ENCODE measurements at places on chromosomes 3 and 15.

- DNase-seq: no peak
These were observed 52.7 kb upstream of the SPTSSB start for GRCh38 chr3:161423911-161424522.

DNA sequence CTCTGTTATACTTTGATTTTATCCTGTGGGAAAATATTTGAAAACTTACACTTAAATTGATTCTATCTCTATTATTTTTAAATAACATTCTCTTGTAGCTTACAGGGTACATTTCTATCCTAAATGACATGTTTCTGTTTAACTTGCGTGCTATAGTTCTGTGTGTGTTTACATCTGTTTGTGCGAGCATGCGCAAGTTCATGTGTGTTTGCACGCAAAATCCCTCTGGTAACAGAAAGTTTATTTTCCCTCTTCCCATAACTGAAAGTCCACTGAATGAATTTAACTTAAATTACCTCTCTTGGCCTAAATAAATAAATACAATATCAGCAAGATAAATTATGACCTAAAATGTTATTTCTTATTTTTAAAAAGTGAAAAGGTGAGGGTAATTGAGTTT, 117.3 kb upstream of the NEO1 start:
- DNase-seq: no peak

DNA sequence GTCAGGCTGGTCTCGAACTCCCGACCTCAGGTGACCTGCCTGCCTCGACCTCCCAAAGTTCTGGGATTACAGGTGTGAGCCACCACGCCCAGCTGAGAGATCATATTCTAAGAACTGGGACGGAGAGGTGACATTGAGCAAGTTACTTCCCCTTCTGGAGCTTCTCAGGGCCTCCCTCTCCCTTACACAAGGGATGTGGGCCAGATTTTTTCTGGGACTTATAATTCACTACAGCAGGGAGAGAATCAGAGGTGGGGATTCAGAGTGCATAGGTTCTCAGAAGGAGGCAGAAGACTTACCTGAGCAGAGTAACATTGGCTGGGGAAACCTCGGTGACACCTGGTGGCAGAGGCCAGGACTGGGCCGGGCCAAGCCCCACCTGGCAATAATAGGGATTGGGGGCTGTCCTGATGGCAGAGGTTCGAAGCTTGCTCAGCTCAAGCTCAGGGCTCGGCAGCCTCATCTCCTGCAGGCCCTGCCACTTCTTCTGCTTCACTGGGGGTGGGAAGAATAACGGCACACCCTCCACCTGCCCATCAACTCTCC, 6.8 kb downstream of the LTK start:
- no peak for DNase-seq

DNA sequence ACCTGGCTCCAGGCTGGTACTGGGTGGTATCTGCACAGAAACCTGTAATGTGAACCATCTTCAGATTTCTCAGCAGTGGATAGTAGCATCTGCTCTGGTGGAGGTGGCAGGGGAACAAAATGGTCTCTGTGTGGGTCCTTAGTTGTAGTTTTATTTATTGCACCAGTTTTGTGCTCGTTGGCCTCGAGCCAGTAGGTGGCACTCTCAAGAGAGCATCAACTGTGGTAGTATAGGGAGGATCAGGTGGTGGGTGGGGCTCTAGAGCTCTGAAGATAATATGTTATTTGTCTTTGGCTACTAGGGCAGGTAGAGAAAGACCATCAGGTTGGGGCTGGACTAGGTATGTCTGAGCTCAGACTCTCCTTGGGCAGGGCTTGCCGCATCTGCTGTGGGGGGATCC, 254.0 kb upstream of the GPR149 start:
- DNase-seq: no peak

DNA sequence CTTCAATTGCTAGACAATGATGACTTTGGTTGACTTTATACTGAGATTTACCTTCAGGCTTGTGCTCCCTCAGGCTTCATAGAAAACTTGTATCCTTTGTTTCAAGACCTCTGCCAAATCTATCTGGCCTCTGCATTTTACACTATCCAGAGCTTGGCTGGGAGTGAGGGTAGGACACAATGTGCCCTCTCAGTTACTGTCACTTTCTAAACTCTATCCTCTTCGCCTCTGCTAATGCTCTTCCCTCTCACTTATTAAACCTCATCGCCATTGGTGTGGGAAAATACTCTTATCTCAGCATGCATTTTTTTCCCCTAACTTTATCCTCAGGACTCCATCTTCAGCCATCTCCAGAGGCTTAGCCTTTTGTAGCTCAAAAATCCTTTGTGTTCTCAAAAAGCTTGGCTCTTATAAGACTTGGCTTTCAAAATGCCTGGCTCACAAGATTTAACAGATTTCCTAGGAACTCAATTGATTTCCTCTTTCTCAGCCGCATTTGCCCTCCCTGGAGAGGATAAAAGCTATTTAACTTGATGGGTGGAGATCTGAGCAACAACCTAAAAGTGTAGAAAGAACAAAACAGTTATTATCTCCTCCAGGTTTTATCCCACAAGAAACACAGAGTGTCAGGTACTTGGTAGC, 28.3 kb downstream of the SUCNR1 start:
- no peak for DNase-seq

Measured in mesothelial cell of epicardium (in vitro differentiated cells).